ENCODE measurements at places on chromosomes 3 and 15.

DNA sequence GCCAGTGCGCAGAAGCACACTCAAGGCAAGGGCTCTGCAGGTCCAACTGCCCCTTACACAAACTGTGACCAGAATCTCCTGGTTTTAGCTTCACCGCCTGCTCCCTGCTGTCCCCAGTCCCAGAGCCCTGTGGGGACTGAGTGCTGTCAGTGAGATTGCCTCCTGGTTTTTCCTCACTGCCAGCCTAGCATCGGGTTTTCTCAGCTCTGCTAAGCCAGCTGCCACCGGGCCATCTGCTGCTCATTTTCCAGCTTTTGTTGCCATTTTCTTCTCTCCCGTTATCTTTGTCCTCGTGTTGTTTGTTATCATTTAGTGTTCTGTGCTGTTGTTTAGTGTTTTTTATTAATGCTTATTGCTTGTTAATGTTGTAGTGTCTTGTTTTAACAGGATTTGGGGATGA, 79.5 kb upstream of the BLM start:
- no peak for DNase-seq

GRCh38 chr3:67415511-67415910, 238.9 kb downstream of the SUCLG2 start:
- DNase-seq: no peak

- no peak for DNase-seq
Observed at GRCh38 chr3:102727340-102727739, 292.5 kb downstream of the ZPLD1 start.

- no peak for DNase-seq
Observed at GRCh38 chr15:92803852-92804609, 96.1 kb upstream of the CHD2 start.

- no peak for DNase-seq
Observed at GRCh38 chr3:3560591-3561311, 238.5 kb upstream of the LRRN1 start.

DNA sequence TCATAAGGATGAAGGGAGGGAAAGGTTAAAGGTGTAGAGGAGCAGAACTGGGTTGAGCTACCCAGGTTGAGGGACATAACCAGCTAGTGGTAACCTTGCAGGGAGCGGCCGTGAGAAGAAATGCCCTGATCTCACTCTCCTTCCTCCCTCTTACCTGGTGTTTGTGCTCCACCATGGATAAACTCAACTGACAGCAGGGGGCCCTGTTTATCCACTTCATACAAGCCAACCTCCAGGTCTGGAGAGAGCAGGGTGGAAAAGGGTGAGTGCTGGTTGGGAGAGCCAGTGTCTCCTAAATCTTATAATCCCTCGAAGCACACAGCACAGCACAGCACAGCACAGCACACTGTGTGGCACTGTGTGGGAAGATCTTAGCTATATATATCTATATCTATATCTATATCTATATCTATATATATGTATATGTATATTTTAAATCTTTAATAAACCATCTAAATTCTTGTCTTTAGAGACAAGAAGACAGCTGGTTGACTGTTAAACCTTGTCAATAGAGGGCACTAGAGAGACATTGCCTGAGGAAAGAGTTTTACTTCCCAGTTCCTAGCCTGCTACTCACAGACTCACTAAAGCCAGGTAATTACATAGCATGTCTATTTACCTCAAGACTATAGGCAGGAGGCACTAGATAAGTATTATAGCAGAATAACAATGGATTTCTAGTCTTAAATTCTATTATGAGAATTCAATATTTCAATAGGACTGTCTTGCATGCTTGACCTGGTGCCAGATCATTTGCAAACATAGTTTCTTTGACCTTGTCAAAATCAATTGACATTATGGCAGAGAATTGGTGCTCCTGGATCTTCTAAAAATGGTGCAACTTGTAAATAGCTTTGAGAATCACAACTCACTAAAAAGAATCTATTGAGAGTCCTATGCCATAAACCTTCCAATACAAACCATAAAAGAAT, 21.7 kb upstream of the FMN1 start:
- no peak for DNase-seq

DNA sequence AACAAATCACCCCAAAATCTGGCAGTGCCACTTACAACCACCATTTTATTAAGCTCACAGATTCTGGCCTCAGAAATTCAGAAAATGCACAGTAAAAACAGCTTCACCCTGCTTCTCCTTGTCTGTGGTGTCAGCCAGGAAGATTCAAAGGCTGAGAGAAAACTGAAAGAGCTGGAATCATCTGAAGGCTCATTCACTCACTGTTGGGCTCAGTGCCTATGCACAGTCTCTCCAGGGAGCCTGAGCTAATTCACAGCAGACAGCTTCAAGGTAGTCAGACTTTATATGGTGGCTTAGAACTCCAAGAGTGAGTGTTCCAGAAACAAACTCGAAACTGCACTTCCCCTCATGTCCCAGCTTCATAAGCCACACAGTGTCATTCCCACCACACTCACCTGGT, 16.5 kb upstream of the PLOD2 start:
- no peak for DNase-seq

DNA sequence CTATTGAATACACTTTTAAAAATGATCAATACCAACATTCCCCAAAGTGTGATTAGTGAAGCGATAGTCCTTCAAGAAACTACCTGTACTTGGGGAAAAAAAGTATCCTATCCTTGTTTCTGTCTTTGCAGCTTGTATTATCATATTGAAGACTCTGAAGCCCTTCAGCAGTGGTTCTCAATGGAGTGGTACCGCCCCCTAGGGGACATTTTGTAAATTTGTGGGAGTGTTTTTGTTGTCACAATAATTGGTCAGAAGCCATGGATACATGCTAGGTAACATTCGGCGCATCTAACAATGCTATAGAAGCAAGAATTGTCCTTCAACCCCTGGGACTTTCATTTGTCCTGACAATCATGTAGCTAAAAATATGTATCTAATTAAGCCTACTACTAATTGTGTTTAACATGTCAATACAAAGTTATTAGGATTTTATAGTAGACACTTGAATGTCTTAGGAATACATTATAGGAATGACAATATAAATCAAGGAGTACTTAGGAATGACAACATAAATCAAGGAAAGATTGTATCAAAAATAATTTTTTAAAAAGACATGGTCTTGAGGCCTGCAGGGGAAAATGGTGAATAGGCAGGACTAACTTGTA, 53.7 kb downstream of the NMD3 start:
- no peak for DNase-seq

- no peak for DNase-seq
Observed at GRCh38 chr15:32823750-32824149, 105.9 kb downstream of the GREM1 start.

- DNase-seq: no peak
Observed at GRCh38 chr3:43217633-43218032, 68.7 kb upstream of the SNRK start.

- DNase-seq: no peak
Observed at GRCh38 chr3:187314176-187314575, 22.6 kb upstream of the MASP1 start.

- no peak for DNase-seq
Observed at GRCh38 chr3:171314341-171314740, 145.9 kb downstream of the TNIK start.

DNA sequence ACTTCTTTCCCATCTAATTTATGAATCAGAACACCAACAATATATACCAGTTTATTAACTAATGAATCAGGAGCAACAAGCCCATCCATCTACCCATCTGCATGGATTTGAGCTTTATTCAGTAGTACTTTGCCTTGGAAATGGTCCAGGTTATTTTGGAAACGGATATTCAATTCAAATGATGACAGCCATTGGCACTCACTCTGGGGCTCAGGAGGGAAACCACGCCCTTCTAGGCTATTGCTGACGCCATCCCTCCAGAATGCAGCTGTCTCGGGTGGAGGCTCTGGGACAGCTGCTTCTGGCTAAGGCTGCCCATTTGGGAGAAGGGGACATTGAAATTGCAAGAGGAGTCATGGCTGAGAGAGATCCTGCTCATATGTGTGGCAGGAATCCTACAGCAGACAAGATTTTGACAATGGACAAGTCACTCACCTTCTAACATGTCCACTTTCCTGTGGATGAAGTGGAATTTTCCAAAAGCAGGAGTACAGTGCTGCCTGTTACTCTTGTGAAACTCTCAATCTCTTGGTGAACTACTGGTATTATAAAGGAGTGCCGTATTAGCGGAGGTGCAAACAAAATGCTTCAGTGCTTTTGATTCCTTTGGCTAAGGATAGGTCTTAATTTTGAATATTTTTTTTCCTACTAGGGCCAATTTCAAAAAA, 29.3 kb upstream of the TRAK1 start:
- no peak for DNase-seq

DNA sequence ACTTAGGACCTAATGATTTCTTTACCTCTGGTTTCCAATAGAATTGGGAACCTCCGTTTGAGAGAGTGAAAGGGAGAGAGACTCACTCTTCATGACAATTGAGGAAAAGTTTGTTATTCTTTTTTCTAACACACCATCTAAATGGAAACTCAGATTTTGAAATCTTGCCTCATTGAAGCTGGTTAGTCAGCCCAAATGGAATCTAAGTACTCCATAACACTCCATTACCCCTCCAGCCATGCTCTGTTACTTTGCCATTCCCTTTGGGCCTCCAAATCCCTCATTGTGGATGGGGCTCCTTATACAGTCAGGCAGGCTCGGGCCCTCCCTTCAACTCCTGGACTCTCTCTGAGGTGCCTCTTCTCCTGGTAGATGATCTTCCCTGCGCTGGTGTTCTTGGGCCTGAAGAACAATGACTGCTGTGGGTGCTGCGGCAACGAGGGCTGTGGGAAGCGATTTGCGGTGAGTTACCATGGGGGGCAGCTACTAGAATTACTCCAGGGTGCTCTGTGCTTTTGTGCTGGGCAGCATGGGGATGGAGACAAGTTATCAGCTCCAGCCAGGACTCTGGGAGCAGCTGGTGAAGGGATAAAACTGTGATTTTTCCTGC, 1.1 kb downstream of the TM4SF4 start:
- DNase-seq: no peak

- DNase-seq: no peak
Observed at GRCh38 chr15:86001200-86001599, 78.5 kb upstream of the AGBL1 start.

DNA sequence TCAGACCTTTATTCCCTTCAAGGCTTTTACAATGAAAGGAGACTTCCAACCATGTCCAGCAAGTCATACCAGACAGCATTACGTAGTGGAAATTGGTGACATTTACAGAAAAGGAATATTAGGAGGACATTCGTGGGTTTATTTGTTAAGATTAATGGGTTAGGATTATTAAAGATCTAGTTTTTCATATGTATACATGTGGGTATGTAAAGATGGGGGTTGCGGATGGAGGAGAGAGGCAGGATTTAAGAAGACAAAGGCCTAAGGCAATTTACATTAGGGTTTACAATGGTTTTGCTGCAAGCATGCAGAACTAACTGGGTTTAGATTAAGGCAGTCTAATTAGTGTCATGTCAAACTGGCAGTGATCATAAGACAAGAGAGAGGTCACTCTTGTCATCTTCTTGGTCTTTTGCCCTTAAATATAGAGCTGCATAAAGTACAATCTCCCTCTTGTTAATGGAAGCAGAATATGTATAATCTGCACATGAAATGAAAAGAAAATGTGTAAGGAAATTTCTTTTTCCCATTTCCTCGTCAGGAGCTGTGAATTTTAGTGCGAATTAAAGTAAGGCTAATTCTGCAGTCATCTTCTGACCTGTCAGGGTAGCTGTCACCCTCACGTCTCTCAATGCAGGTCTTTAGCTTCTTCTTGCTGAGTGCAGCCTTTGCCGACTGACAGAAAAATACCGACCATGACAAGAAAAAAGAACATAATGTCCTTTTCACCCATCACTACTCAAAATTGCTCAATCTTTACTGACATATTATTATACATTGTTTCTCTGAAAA, 258.9 kb upstream of the MEIS2 start:
- DNase-seq: no peak

DNA sequence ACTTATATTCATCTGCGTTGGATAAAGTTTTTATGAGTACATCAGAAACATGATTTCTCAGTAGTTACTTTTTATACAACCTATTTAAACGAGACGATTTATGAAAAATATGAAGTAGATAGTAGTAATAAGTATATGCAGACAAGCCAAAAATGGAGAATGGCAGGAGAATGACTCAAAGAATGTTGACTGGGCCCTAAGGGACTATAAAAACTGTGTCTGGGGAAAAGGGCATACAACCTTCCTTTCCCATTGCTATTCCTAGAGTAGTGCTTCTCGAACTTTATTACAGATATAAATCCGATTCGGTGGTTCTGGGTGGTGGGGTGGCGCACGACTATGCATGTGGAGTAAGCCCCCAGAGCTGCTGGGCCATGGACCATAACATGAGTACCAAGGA, 558.5 kb downstream of the FOXP1 start:
- no peak for DNase-seq

DNA sequence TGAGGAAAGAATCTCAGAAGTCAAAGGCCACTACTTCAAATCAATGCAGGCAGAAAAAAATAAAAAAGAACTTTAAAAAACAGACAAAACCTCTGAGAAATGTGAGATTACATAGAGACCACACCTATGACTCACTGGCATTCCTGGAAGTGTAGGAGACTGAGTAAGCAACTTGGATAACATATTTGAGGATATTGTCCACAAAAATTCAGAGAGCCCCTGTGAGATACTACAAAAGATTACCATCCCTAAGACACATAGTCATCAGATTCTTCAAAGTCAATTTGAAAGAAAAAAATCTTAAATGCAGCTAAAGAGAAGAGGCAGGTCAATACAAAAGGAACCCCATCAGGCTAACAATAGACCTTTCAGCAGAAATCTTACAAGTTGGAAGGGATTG, 887.3 kb downstream of the NTRK3 start:
- no peak for DNase-seq

DNA sequence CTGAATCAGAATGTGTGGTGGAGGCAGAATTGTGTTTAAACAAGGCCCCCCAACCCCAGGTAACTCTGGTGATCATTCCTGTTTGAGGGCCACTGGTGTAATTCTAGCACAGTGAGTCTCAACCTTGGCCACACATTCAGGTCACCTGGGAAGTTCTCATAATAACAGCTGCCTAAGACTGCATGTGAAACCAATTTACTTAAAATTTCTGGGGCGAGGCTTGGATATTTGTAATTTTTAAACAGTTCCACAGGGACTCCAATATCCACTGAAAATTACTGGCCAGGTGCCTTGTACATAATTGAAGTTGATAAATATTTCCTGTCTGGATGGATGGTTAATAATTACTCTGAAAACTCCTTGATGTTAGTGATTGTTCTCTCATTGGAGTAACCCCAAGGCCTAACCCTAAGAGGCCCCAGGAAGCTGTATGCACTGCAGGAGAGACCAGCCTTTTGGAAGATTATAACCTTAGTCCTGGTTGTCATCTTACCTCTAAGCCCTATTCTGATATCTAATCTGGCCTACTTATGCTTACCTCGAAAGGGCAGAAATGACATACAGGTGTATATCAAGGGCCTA, 25.7 kb upstream of the EPHB1 start:
- no peak for DNase-seq

- no peak for DNase-seq
Observed at GRCh38 chr3:82236257-82236656, 474.8 kb upstream of the GBE1 start.

DNA sequence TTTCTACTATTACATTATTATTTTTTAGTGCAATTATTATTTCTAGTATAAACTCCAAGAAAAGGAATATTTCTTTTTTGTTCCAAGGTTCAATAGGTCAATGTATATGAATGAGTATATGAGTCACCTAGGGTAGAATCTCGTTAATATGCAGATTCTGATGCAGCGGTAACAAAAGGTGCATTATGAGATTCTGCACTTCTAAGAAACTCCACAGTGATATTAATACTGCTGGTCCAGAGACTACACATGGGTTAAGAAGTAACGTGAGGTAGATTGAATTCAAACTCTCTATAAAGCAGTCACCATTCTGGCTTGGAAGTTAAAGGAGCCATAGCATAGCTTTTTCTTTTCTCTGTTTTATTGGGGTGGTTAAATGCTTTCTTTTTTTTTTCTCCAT, 596.2 kb upstream of the TBL1XR1 start:
- DNase-seq: no peak

GRCh38 chr3:9251055-9251786, 1.8 kb upstream of the SRGAP3 start:
- DNase-seq: no peak

Data from T follicular helper cell (primary cell).